Lung (tissue), 17 donors: ENCODE measurements at places on chromosomes 4 and X. TPM values are rescaled to one million over a fixed set of nuclear protein-coding genes. Genes with fewer than 3 reads are reported as not detected.

Gene RHOXF2B
- not detected for polyA plus RNA-seq

Gene AKAP4
- not detected for polyA plus RNA-seq

Gene C4orf50
- 0.04 TPM for polyA plus RNA-seq

Gene GATA1
- polyA plus RNA-seq: 0.63 TPM

Gene UNC5C
- 0.68 TPM for polyA plus RNA-seq

Gene SPON2
- polyA plus RNA-seq: 105 TPM

Gene PPP4R3C
- polyA plus RNA-seq: not detected
